ENCODE measurements at places on chromosomes 12 and 14.

GRCh38 chr14:67491741-67492507 is 3.4 kb upstream of the TMEM229B start:
- no peak for DNase-seq

GRCh38 chr14:92026548-92027190 is 13.2 kb downstream of the TRIP11 start:
- DNase-seq, result no peak

DNA sequence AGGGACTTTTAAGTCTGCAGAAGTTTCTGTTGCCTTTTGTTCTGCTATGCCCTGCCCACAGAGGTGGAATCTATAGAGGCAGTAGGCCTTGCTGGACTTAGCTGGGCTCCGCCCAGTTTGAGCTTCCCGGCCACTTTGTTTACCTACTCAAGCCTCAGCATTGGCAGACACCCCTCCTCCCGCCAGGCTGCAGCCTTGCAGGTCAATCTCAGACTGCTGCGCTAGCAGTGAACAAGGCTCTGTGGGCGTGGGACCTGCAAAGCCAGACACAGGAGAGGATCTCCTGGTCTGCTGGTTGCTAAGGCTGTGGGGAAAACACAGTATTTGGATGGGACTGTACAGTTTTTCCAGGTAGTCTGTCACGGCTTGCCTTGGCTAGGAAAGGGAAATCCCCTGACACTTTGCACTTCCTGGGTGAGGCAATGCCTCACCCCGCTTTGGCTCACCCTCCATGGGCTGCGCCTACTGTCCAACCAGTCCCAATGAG is 43.7 kb downstream of the CCDC59 start:
- DNase-seq, result no peak

- DNase-seq, result no peak
Observed at GRCh38 chr12:25988505-25988904, 30.0 kb downstream of the RASSF8 start.

GRCh38 chr14:102074415-102074964 is 12.4 kb downstream of the HSP90AA1 start:
- no peak for DNase-seq

GRCh38 chr14:70018230-70018629 is 139.0 kb downstream of the SMOC1 start:
- no peak for DNase-seq

DNA sequence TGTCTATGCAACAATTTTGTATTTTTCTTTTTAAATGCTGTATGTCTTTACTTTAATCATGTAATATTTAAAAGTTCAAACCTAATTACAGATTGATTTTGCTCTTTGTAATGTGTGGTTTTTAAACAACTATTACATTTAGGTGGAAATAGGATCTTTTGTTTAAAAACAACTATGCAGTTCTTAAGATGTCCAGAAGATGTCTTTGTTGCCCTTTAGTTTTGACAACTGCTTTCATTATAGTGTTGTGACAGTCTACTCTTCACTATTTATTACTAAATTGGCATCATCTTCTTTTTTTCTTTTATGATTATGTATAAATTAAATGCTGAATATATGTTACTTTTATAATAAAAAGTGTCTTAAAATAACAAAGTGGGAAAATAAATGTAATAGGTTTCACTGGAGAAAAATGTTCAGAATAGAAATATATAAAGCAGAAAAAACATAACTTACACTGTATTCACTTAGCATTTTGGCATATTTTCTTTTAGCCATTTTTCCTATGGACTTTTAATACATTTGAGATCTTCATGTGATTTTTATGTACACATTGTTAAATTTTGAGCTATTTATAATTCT is 27.1 kb upstream of the PCNX4 start:
- DNase-seq, result peak; percentile 50

Measured in Jurkat, Clone E6-1 (cell line).